ENCODE measurements at places on chromosomes 7 and 10. TPM values are rescaled to one million over a fixed set of nuclear protein-coding genes. Genes with fewer than 3 reads are reported as not detected.

Gene ADRB1
- 2.3 TPM for total RNA-seq

Gene RADIL
- not detected for total RNA-seq

DNA sequence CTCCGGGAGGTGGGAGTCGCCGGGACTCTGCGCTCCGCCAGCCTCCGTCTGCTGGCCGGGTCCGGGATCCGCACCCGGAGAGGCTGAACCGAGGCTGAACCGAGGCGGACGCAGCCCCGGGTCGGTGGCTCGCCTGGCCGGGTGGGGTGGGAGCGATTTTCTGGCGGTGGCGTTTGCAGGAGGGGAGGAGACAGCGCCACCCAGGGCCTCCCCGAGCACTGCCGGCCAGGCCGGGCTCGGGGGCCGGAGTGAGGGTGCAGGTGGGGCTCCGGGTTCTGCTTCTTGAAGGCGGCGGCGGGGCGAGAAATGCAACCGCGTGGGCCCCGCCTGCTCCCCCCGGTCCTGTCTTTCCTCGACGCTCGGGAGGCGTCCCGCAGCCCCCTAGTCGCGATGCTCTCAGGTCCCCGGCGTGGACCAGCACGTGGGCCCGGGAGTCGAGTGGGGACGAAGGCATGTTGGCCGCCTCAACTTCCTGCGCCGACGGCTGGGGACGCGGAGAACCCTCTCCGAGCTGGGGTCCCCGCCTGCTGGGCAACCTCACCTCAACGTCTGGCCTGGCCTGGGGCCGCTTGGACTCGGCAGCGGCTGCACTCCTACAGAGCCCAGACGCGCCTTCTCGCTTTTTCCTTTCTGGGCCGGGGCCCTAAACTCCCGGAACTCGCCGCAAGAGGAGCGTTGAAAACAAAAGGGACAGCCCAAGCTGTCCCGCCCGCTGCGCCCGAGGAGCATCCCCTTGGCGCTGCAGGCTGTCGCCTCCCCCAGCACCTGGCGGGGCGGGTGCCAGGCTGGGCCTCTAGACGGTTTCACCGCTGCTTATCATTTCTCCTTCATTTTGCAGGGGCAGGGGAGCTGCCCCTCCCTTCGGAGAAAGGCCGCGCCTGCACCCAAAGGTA is 25.2 kb upstream of the VAX1 start:
- no peak overlapping the region for H3K27ac ChIP-seq
- DNase-seq, result no peak
- peaks cover 2% of the 10 kb centered on the region for H3K36me3 ChIP-seq
- H3K27me3 ChIP-seq, result peaks cover 93% of the 10 kb centered on the region
- H3K4me1 ChIP-seq, result peaks cover 12% of the 10 kb centered on the region
- H3K4me3 ChIP-seq, result no peak overlapping the region

DNA sequence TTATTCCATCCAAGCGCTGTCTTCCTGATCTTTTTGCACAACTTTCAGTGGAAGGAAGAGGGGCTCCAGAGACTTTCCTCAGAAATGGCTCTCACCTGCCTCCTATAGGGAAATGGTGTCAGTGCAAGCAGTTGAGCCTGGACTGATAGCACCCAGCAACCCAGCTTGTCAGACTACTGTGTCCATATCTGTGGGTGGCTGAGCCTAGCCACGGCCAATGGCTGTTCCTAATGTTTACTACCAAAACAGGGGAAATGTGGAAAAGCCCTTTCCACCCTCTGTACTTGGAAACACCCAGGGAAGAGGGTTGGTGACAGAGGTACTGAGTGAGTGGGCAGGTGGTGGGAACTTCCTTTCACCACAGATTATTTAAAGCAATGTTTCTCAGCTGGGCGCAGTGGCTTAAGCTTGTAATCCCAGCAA is 4.3 kb upstream of the YKT6 start:
- peak; percentile 64 for DNase-seq
- H3K4me1 ChIP-seq, result peaks cover 14% of the 10 kb centered on the region
- H3K27me3 ChIP-seq, result peaks cover 7% of the 10 kb centered on the region
- no peak overlapping the region for H3K27ac ChIP-seq
- H3K36me3 ChIP-seq, result no peaks in the 10 kb centered on the region

DNA sequence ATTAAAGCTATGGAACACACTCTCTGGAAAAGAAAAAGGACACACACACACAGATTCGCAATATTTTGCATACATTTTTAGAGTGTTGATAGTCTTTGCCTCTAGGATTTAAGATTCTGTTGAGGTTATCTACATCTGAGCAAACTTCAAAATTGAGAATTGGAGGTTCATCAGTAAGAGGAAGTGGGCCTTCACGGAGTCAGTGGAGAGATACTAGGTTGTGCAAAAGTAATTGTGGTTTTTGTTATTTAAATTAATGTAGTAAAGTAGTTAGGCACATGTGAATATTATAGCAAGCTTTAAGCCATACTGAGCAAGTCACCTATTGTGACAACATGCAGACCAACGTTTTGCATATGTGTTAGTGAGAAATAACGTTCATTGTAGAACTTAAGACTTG is 19.8 kb upstream of the NXPH1 start:
- DNase-seq, result no peak
- peaks cover 6% of the 10 kb centered on the region for H3K27me3 ChIP-seq
- no peaks in the 10 kb centered on the region for H3K36me3 ChIP-seq
- H3K27ac ChIP-seq, result no peak overlapping the region

DNA sequence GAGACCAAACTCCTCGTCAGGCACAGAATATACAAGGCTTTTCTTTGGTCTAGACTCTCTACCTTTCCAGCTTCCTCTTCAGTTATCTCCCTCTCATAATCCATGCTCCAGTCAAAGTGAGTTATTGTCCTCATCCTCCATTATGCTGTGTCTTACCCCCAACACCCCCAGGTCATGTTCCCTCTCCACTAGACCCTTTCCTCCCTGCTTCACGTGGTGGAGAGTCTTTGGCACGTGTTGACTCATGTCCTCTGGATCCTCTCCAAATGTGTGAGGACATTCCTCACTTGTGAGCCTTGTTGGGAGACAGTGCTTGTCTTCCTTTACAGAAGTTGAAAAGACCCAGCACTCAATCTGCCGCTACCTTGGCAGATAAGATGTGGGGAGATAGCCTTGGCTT is 36.0 kb upstream of the DLD start:
- no peak overlapping the region for H3K4me3 ChIP-seq
- no peak overlapping the region for H3K27ac ChIP-seq
- no peaks in the 10 kb centered on the region for H3K27me3 ChIP-seq
- no peak for DNase-seq
- H3K4me1 ChIP-seq, result peaks cover 21% of the 10 kb centered on the region

- no peak overlapping the region for H3K27ac ChIP-seq
- H3K27me3 ChIP-seq, result no peaks in the 10 kb centered on the region
- H3K4me1 ChIP-seq, result peaks cover 4% of the 10 kb centered on the region
- no peak for DNase-seq
- no peak overlapping the region for H3K4me3 ChIP-seq
- H3K36me3 ChIP-seq, result peaks cover 2% of the 10 kb centered on the region
Observed at GRCh38 chr10:93313798-93314197, 168.3 kb downstream of the MYOF start.

DNA sequence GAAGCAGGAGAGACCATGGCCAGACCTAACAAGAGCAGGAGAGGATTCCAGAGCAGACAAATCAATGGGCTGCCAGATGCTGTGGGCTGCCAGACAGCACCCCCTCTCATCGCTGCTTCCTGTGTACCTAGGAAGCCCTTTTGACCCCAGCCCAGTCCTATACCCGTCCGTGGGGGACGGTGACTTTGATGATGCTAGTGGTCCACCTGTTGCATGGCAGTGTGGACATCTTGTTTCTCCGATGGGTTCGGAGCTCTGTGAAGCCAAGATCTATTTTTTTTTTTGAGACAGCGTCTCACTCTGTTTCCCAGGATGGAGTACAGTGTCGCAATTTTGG is 18.2 kb upstream of the GDI2 start:
- no peaks in the 10 kb centered on the region for H3K4me1 ChIP-seq
- H3K27me3 ChIP-seq, result peaks cover 2% of the 10 kb centered on the region
- H3K36me3 ChIP-seq, result no peaks in the 10 kb centered on the region
- H3K4me3 ChIP-seq, result no peak overlapping the region
- no peak overlapping the region for H3K27ac ChIP-seq
- no peak for DNase-seq

GRCh38 chr7:159136846-159137245 is 7.8 kb downstream of the VIPR2 start:
- no peak for DNase-seq
- H3K27me3 ChIP-seq, result peaks cover 7% of the 10 kb centered on the region
- H3K4me1 ChIP-seq, result no peaks in the 10 kb centered on the region
- H3K36me3 ChIP-seq, result no peaks in the 10 kb centered on the region
- no peak overlapping the region for H3K4me3 ChIP-seq

DNA sequence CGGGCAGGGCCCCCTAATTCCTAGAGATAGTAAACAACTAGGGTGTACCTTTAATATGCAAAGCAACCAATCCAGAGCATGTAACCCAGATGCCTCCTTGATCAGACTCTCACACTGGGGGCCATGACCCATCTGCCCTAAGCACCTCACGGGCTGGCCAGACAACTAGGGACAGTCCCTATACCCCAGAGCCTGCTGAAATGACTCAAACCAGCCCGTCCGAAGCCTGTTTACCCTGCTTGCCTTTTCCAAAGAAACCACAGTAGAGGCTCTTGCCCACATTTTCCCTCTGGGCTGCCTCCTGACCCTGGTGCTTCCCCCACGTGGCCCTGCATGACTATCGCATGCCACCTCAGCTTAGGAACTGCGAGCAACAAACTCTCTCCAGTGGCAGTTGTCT is 46.2 kb downstream of the RGS10 start:
- H3K4me3 ChIP-seq, result no peak overlapping the region
- peak overlapping the region; percentile 61 for H3K27ac ChIP-seq
- peaks cover 76% of the 10 kb centered on the region for H3K4me1 ChIP-seq
- no peaks in the 10 kb centered on the region for H3K27me3 ChIP-seq

GRCh38 chr7:24786941-24787340 is 29.7 kb upstream of the GSDME start:
- H3K27ac ChIP-seq, result no peak overlapping the region
- peak; percentile 46 for DNase-seq
- H3K27me3 ChIP-seq, result no peaks in the 10 kb centered on the region
- peaks cover 22% of the 10 kb centered on the region for H3K36me3 ChIP-seq

DNA sequence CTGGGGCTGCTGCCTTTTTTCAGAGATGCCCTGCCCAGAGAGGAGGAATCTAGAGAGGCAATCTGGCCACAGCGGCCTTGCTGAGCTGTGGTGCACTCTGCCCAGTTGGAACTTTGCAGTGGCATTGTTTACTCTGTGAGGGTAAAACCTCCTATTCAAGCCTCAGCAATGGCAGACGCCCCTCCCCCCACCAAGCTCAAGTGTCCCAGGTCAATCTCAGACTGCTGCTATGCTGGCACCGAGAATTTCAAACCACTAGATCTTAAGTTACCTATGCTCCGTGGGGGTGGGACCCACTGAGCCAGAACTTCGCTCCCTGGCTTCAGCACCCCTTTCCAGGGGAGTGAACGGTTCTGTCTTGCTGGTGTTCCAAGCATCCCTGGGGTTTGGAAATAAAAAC is 77.2 kb downstream of the EXOC4 start:
- no peaks in the 10 kb centered on the region for H3K4me1 ChIP-seq
- no peak overlapping the region for H3K27ac ChIP-seq
- H3K27me3 ChIP-seq, result no peaks in the 10 kb centered on the region
- peaks cover 46% of the 10 kb centered on the region for H3K36me3 ChIP-seq
- no peak for DNase-seq

DNA sequence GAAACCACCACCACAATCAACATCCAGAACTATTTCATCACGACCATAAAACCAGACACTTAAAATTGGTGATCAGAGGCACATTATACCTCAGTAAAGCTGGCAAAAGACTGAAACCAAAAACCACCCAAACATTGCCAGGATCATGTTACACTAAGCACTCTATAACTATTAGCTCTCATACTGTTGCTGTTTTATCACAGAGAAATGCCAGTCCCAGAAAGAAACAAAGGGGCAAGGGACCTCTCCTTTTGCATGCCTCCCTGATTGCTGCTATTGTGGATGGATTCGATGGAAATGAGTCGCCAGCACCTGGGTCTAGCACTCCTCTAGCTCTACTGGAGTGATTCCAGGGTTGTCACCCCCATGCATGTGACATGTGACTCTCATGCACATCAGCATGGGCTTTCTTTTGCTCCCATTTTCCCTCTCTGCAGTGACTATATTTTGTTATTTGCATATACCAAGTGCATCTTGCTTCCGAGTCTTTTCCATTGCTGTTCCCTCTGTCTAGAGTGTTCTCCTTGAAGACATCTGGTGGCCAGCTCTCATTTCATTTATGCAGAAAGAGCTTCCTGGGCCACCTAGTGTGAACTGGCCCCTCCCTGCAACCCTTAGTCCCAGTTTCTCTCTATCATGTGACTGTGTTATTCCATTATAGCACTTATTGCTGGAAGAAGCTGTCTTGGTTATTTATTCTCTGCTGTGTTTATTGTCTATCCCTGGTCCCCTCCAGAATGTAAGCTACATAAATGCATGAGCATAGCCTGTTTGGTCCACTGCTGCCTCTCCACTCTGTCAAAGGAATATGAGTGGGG is 300.6 kb downstream of the PLXNA4 start:
- no peaks in the 10 kb centered on the region for H3K4me1 ChIP-seq
- no peaks in the 10 kb centered on the region for H3K36me3 ChIP-seq
- no peak overlapping the region for H3K4me3 ChIP-seq
- no peak for DNase-seq

GRCh38 chr10:69458430-69459100 is 7.3 kb downstream of the TSPAN15 start:
- no peaks in the 10 kb centered on the region for H3K27me3 ChIP-seq
- H3K36me3 ChIP-seq, result no peaks in the 10 kb centered on the region
- no peak for DNase-seq
- H3K27ac ChIP-seq, result no peak overlapping the region
- no peak overlapping the region for H3K4me3 ChIP-seq
- H3K4me1 ChIP-seq, result peaks cover 11% of the 10 kb centered on the region

DNA sequence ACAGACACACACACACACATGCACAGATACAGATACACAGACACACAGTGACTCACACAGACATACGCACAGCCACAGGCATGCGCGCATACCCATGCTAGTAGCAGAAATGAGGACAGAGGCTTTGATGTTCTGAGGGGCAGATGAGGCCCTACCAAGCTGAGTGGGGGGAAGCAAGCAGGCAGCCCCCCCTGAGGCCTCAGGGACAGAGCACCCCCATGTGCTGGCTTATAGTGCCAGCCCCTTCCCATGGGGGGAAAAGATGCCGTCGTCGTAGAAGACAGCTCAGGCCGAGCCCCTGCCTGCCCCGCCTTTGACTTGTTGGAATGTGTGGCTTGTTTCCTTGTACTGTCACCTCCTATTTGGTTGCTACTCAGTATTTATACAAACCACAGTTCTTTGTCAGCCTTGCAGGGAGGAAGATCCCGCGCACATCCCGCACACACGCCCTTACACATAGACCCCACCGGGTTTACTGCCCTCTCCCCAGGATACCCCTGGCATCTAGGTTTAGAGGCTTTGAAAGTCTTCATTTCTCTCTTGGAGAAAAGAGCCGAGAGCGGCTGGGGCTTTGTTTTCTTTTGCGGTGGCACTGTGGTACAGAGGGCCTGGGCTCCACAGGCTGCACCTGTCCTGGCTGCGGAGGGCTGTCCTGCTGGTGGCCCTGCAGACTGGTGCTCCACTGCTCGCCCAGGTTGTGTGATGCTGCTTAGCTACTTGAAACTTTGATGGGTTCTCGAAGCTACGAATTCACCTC is 112.5 kb downstream of the DOCK1 start:
- no peaks in the 10 kb centered on the region for H3K4me1 ChIP-seq
- DNase-seq, result no peak
- H3K27ac ChIP-seq, result no peak overlapping the region
- H3K4me3 ChIP-seq, result no peak overlapping the region

All from activated CD8-positive, alpha-beta memory T cell treated with anti-CD3 and anti-CD28 coated beads, Interleukin-2, amount 10 ng/mL, durations not matched to agents 7 days and 5 days (primary cell).